ENCODE measurements at places on chromosomes 12 and 14.

DNA sequence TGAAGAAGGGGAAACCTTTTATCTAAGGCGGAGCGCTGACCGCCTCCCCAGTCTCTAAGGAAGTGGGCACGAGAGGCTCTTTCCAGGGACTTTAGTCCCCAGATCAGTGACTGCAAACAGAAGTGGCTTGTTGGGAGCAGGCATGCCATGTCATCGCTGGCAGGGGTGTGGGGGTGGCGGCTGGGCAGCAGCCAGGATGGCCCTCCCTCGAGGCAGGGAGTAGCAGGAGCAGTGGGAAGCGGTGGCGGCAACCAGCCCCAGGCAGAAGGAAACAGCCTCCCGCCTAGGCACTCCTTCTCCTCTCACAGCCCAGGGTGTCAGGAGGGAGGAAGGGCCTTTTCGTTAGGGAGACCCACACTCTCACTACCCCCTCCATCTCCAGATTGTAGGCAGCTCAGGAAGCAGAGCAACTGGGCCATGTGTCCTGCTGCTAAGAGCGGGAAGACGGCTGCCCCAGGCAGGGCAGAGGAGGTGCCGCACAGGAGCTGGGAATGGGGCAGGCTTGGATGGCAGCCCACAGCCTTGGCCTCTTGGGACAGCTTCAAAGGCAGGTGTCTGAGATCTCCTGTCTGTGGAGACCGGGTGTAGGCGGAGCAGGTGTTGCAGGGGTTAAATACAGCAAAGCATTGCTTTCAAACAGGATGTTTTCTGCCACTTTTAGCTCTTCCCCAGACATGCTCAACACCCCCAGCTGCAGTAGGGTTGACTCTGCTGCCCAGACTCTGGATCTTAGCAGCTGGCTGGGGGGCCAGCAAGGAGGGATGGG, 21.8 kb downstream of the VDR start:
- no peak for DNase-seq

DNA sequence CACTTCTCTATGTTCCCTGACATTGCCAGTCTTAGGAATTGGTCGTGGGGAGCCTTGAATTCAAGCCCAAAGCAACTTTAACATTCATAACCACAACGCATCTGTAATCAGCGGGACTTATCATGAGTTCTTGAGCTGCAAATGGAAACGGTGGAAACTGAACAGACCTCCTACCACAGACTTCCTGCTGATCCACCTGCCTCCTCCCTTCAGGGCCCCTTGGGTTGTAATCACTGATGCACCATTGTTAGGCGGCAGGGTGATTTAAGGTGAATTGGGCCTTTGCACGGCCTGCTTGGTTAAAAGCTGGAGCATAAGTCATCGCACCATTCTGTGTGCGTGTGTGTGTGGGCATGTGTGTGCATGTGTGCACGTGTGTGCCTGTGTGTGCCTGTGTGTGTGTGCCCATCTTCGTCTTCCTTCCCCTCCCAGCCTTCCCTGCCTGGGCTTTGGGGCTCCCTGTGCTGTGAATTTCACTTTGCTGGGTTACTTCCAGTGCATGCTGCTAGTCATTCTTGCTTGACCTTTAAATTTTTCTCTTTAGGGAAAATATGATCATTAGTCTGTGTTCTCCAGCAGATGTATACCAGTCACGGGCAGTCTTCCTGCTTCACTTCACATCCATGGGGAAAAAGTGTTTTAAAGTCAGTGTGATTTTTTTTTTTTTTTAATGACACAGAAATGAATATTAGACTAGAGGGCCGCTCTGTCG, 29.1 kb downstream of the CHST11 start:
- no peak for DNase-seq

- DNase-seq: no peak
Measured at GRCh38 chr12:76244300-76244699, 103.9 kb downstream of the BBS10 start.

GRCh38 chr12:59158681-59159080, 238.4 kb upstream of the LRIG3 start:
- no peak for DNase-seq

GRCh38 chr14:76391981-76392690, 16.2 kb downstream of the ESRRB start:
- DNase-seq: no peak

DNA sequence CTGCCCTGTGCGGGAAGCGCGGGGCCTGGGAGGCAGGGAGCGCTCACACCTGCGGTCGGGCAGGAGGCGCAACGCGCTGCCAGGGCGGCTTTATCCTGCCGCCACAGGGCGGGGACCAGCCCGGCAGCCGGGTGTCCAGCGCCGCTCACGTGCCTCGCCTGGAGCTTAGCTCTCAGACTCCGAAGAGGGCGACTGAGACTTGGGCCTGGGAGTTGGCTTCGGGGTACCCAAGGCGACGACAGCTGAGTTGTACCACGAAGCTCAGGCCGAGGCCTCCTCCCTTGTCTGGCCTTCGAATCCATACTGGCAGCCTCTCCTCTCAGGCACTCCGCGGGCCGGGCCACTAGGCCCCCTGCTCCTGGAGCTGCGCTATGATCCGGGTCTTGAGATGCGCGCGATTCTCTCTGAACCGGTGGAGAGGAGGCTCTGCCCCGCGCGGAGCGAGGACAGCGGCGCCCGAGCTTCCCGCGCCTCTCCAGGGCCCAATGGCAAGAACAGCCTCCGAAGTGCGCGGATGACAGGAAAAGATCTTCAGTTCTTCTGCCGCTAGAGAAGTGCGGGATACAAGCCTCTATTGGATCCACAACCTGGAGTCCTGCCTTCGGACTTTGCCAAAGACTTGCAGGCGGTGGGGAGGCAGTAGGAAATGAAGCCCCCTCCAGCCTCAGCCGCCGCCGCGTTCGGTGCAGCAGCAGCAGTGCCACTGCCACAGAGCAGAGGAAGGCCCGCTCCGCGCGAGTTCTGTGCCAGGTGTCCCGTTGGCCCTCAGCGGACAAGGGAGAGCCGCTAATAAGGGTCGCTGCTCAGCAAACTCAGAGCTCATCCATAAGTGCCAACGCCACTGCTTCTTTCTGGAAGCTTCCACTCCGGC, 6.8 kb downstream of the SIX1 start:
- no peak for DNase-seq

GRCh38 chr12:64794305-64794704, 30.1 kb upstream of the TBC1D30 start:
- DNase-seq: no peak

- no peak for DNase-seq
Measured at GRCh38 chr12:120858306-120859088, 45.7 kb downstream of the SPPL3 start.

- DNase-seq: no peak
Measured at GRCh38 chr14:104926619-104927431, 2.1 kb downstream of the PLD4 start.

DNA sequence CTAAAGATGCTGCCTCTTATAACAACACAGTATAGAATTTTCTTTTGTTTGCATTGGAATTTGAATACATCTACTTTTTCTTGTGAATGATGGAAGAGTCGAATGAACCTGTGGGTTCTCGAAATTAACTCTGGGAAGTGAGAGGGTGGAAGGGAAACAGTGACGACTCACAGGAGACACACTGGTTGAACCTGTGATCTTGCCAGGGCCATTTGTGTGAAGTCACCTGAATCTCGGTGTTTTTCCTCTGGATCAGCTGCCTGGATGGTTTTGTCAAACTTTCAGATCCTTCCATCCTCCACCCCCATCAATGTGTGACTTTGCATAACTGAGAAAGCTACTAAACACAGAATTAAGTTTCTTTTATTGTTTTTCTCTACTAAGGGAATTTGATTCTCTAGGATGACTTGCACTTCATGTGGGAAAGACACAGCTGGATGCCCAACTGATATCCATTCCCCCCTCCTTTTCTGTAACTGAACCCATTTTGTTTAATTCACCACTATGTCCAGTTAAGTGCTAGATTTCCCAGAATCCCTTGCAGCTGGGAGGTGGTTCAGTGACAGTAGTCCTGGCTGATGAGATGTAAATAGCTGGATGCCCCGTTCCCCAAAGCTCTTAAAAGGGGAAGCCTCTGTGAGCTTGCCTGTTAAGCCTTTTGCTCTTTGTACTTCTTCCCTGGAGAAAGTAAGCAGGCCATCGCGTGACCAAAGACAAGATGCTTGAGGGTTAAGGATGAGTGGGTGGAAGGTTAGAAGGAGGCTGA, 6.3 kb downstream of the PPFIBP1 start:
- DNase-seq: no peak

GRCh38 chr12:112944024-112944690, 5.9 kb downstream of the OAS3 start:
- no peak for DNase-seq

DNA sequence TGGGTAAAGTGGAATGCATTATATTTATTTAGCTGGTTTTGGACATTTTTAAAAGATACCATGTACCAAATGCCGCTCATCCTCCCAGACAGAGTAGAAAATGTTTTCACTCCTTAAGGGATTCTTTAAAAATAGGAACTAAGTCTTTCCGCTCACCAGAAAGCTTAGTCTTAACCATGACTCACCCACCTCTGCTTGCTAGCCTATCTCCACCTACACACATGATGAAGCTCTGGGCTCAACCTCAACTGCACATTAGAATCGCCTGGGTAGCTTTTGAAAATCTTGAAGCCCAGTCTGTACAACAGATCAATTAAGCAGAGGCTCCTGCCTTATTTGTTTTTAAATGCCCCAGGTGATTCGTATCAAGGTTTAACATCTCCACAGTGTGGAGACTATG, 260.5 kb downstream of the NEDD1 start:
- DNase-seq: no peak

DNA sequence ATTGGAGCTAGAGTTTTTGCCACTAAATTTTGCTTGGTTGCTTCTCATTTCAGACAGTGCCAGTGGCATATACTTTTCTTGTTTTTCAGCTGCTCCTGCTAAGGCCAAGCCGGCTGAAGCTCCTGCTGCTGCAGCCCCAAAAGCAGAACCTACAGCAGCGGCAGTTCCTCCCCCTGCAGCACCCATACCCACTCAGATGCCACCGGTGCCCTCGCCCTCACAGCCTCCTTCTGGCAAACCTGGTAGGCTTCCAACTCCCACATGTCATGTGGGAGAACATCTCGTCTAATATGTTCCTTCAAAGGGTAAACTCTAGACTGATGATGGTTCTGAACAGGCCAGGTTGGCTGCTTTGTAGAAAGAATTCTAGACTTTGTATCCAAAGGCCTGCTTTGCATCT, 11.0 kb downstream of the DLST start:
- no peak for DNase-seq

GRCh38 chr12:124233041-124233796, 61.7 kb upstream of the RFLNA start:
- no peak for DNase-seq

DNA sequence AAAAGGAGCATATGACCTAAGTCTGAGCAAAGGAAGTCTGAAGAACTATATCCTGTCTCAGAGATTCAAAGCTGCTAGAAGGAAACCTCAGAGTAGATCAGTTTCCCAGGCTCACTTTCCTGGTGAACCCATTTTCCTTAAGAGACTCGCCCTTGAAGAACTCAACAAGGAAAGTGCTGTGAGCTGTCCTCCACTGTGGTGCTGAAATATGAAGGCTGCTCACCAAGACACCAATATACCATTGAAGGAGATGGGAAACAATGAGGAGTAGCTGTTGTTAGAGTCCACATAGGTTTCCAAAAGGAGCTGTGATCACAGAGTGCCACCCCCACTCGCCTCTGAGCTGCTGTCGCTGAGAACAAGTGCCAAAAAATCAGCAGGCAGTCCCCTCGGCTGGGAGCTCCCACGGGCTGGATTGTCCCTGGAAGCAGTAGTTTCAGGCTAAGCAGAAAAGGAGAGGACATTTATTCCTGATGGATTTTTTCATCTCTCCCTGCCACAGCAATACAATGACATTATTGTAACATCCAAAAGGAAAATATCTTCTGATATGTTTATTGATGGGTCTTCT, 282.1 kb downstream of the RPS29 start:
- no peak for DNase-seq

DNA sequence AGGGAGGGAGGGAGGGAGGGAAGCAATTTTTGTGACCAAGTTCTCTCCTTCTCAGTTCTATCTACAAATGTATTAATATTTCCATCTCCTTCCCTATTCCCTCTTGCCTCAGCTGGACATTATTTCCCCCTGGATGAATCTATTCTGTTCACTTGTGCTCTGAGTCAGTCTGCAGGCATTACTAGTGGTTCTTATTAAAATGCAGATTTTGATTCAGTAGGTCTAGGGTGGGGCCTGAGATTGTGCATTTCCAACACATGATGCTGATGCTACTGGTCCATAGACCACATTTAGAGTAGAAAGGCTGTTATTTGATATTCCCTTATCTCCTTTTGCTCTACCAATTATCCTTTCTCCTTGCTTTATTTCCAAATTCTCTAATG, 40.1 kb upstream of the YAF2 start:
- no peak for DNase-seq

DNA sequence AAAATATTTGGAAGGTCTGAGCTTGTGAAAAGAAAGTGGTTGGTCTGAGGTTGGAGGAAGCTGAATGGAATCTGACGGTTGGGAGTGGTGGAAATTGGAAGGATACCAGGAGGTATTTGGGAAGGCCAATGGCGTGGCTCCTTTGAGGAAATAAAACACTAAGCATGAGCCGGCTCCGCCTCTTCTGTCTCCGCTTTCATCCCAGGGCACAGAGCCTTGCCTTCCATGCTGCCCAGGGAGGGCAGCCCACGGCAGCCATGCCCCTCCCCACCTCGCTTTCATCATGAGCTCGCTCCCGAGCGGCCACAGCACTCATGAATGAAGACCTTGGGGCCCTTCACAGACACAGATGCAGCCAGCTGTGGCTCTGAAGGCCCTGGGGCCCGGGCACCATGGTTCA, 36.2 kb downstream of the HSP90AA1 start:
- DNase-seq: no peak

DNA sequence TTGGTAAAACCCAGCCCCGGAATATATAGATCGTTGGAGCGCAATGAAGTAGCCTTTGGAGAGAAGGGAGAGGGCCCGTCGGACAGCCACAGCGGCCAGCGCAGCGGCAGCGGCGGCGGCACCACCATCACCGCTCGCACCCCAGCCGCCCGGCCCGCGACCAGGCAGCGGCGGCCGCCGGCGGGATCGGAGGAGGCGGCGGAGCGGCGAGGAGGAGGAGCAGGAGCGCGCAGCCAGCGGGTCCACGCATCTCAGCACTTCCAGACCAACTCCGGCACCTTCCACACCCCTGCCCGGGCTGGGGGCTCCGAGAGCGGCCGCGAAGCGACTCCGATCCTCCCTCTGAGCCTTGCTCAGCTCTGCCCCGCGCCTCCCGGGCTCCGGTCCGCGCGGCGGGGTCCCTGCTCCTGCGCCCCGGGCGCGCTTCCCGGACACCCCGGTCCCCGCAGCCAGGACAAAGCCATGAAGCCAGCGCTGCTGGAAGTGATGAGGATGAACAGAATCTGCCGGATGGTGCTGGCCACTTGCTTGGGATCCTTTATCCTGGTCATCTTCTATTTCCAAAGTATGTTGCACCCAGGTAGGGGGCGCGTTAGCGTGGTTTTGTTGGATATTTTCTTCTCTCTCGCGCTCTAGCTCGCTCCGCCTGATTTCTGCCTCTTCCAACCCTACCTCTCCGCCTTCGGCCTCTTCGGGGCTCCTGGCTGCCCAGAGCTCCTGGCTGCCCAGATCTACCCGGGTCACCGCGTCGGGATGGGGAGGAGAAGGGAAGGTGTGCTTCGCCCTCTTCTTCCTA, 400 bp downstream of the CHST11 start:
- DNase-seq: peak; percentile 67

GRCh38 chr14:71060825-71061455, 153.7 kb downstream of the PCNX1 start:
- DNase-seq: no peak

GRCh38 chr12:49564686-49565405, 3.1 kb downstream of the MCRS1 start:
- no peak for DNase-seq

- DNase-seq: no peak
Measured at GRCh38 chr12:94768398-94769046, 118.2 kb upstream of the TMCC3 start.

Data from NCI-H1105 (cell line).